ENCODE measurements at places on chromosomes 6 and 20.

DNA sequence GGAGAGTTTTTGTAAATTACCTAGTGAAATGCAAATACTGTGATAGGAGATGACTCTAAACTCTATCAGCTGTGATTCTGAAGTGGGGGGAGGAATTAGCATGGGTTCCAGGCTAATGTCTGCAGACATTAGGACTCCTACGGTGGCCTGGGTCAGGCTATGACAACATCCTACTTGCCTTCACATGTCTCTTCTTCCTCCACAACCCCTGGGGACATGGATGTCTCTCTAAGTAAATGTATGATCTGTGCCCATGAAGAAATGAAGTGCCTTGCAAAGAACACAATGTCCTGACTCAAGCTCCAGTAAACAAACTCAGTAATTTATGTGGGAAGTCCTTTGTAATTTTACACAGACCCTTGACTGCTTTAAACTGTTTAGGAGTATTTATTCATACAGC is 165.8 kb upstream of the EEF1E1 start:
- DNase-seq: no peak

DNA sequence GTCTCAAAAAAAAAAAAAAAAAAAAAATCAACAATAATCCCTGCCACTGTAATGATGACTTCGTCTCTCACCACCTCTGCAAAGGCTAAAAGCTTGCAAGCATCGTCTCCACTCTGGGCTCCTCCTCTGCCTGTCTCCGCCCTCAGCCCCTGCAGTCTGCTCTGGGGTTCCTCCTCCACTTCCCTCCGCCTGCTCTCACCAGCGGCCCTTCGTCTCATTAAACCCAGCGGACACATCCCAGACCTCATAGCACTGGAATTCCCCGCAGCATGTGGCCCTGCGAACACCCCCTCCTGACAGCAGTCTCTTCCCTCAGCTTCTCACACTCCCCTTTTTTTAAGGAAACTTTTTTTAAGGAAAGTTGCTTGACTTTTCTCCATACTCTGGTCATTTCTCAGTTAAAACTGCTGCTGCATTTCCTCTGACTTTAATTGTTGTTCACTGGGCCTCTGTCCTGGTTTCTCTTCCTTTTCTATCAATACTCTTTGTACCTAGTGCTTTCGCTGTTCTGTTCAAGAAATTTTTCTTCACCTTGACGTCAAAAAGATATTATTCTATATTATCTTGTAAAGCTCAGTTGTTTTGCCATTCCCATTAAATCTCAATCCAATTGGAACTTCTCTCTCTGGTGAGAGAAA is 70.9 kb upstream of the PLEKHG1 start:
- DNase-seq: no peak

GRCh38 chr6:45655745-45656476 is 278.2 kb upstream of the SUPT3H start:
- no peak for DNase-seq

- DNase-seq: no peak
Measured at GRCh38 chr6:31621991-31622390, 1.5 kb downstream of the PRRC2A start.

GRCh38 chr6:35021004-35021403 is 120.1 kb downstream of the TCP11 start:
- no peak for DNase-seq

DNA sequence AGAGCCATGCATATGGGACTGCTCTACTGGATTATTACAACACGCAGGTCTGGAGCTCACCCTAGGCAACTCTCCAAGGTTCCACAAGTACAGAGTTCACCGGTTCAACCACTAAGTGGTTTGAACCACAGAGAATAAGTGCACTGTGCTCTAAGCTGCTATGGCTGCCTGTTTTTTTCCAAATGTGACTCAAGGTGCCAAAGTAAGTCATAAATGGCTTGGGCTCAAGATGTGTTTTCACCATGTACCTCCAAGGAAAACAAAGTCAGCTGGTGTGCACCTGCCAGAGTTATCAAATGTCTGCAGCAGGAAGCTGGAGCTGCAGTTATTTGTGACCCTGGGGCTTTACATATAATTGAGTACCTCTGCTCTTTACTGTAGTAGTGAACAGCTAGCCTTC is 76.7 kb downstream of the PREP start:
- DNase-seq: no peak

GRCh38 chr6:151494235-151494935 is 568 bp downstream of the CCDC170 start:
- DNase-seq: no peak

GRCh38 chr6:147909640-147910039 is 401.1 kb downstream of the SAMD5 start:
- no peak for DNase-seq

- no peak for DNase-seq
Measured at GRCh38 chr6:13285705-13286104, 42.6 kb downstream of the TBC1D7 start.

- DNase-seq: no peak
Measured at GRCh38 chr6:87257046-87257445, 65.3 kb upstream of the SMIM8 start.

DNA sequence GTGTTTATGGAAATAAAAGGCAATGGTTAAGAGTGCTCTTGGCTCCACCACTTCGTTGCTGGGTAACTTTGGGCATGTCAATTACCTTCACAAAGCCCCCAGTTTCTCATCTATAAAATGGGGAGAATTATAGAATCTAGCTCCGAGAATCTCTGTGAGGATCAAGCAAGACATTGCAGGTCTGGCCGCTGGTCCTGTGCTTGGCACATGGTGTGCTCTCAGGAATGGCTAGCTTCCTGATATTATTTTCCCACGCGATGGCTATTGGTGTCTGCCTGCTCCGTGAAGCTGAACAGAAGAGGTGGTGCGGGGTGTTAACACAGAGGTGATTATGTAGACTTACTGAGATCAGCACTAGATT is 57.0 kb downstream of the NOX3 start:
- no peak for DNase-seq

GRCh38 chr6:144481527-144481926 is 196.4 kb downstream of the UTRN start:
- DNase-seq: no peak

GRCh38 chr20:58783511-58784011 is 67.1 kb downstream of the GNAS-AS1 start:
- no peak for DNase-seq

GRCh38 chr6:163180874-163181541 is 233.5 kb upstream of the QKI start:
- DNase-seq: no peak

DNA sequence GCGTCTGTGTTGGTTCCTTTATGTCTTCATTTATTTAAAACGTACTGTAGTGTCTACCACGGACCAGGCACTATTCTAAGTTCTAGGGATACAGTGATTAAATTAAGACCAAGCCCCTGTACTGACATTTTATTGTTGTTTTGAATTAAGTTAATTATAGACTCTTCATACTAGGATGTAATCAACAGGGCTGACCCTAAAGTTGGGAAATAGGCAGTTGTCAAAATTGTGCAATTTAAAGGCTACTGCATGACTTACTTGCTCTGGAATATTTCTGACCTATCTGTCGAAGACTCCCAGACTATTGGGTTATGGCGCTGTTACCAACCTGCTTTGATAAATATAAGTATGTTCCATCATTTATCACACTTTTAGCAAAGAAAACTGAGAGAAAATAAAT is 6.7 kb downstream of the MYO6 start:
- DNase-seq: no peak

DNA sequence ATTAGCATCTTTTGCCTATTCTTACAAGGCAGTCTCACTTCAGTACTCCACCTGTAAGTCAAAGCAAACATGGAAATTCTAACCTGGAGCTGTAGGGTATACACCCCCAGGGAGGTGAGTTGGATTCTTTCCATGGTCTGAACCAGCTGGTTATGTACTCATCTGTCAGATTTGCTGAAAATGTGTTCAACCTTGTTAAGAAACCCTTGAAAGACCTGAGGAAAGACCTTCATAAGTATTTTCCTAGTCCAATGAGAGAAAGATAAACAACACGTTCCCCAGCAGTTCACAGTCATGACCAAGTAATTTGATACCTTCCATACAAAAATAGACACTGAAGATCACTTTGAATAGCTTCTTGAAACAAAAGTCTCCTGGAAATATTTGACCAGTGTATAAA is 42.5 kb downstream of the ID4 start:
- no peak for DNase-seq

Data from stimulated activated CD8-positive, alpha-beta memory T cell treated with anti-CD3 and anti-CD28 coated beads, Interleukin-7, amount 100 ng/mL, for 1 hour (primary cell).